ENCODE measurements at places on chromosomes 3 and 15. TPM values are rescaled to one million over a fixed set of nuclear protein-coding genes. Genes with fewer than 3 reads are reported as not detected.
A peak's percentile ranks its signal among the peaks of the same experiment; 100 is the strongest.

- DNase-seq, result no peak
These were observed 589.8 kb upstream of the DPPA4 start for GRCh38 chr3:109927161-109927560.

DNA sequence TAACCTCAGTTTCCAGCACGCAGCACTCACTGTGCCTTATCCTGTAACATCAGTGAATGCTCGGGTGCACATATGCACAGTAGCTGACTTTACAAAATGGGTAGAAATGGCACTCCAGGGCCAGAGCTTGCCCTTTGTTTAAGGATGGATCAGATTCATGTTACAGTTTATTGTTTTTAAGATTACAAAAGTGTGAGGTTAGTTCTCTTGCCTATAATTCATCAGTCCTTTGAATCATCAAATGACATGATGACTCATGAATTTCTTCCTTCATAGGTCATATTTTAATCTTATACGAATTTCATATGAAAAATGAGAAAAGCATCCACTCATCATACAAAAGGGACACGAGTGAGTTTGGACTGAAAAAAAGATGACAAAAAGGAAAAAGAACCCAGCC is 545.3 kb downstream of the GBE1 start:
- DNase-seq, result no peak

DNA sequence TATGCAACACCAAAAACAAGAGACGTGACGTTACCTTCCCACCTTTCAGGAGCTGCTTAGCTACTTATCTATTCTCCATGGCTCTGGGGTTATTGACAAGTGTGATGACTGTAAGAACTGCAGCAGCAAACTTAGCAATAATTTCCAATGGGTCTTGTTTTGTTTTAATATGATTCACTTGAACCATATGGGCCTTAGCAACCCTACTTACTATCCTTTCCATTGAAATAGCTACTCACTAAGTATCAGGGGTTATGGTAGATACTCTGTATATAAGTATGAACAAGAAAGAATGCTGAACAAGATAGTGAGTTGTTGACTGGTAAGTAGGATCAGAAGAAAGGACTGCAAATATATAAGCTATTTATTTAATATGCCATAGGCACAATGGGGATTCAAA is 69.3 kb upstream of the BBX start:
- DNase-seq, result no peak

DNA sequence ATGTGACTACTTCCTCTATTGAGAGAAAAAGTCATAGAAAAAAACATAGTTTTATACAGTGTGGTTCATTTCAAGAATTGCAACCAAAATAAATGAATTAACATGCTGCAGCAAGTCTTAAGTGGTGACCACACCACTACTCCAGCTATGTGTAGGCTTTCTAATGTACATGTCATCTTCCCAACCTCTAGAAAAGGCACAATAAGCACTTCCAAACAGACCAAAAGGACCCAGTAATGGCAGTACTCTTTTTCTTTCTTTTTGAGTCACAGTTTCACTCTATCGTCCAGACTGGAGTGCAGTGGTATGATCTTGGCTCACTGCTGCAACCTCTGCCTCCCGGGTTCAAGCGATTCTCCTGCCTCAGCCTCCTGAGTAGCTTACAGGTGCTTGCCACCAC is 219.3 kb upstream of the KBTBD8 start:
- no peak for DNase-seq

- no peak for DNase-seq
These were observed 25.9 kb downstream of the CEMIP start for GRCh38 chr15:80804970-80805495.

DNA sequence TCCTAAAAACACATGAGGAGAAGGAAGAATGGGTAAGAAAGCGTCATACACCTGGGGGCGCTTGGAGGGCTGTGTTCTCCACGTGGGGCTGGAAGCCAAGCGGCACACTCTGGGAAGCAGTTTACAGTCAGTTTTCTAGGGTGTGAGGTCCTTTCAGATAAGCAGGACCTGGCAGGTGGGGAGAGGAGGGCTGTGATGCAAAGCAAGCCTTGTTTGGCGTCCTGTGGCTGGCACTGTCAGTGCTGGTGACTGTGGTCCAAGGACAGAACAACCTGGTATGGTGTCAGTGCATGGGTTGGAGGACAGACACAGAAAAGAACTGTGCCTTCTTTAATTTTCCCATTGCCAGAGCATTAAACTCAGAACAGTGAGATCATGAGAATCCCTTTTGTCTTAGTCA is 260.7 kb upstream of the NR2E3 start:
- DNase-seq, result no peak

GRCh38 chr3:88509582-88509981 is 359.8 kb downstream of the C3orf38 start:
- DNase-seq, result no peak

DNA sequence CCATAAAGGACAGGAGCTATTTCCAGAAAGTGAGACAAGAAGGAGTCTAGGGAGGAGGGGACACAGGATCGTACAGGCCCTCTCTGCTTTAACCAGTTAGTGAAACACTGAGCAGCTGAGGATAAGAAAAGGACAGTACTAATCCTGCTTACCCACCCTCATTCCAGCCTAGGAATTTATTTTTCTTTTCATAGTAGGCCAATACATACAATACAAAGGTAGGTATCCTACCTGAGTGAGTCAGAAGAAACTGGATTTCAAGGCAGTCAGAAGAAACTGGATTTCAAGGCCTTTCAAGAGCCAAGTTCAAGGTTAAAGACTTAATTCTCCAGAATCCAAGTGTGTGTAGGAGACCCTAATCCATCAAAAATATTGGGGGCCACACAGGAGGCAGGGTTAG is 65.3 kb downstream of the EOMES start:
- DNase-seq, result no peak

DNA sequence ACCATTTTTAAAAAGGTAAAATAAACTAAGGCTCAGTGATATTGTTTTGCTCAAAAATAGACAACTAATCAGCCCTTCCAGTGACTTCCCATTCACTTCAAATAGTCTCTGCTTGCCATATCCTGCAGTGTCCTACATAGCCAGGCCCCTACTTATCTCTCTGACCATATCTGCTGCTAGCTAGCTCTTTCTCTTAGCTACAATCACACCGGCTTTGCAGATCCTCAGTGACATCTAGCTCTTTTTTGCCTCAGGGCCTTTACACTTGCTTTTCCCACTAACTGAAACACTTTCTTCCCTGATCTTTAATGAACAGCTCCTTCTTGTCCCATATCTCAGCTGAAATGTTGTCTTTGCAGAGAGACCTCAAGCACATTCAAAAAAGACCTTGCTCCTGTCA is 161.3 kb downstream of the IL5RA start:
- no peak for DNase-seq

- DNase-seq, result peak; percentile 36
These were observed 35.2 kb downstream of the HMCES start for GRCh38 chr3:129313665-129314385.

GRCh38 chr3:14377044-14377837 is 25.2 kb upstream of the SLC6A6 start:
- no peak for DNase-seq

DNA sequence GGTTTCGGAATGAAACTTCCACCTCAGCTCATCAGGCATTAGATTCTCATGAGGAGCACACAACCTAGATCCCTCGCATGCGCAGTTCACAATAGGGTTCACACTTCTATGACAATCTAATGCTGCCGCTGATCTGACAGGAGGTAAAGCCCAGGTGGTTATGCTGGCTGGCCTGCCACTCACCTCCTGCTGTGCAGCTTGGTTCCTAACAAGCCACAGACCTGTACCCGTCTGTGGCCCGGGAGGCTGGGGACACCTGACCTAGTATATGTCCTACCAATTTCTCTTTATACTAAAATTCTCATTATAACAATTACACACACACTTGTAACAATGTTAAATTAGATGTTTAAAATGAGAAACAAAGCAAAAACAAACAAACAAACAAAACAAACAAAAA is 172.2 kb downstream of the SLC9A9 start:
- DNase-seq, result no peak

GRCh38 chr15:80800067-80800466 is 20.9 kb downstream of the CEMIP start:
- no peak for DNase-seq

GRCh38 chr15:101724675-101725005 is 367 bp upstream of the TARS3 start:
- DNase-seq, result no peak

GRCh38 chr3:120170223-120170622 is 76.0 kb upstream of the GSK3B start:
- DNase-seq, result no peak

DNA sequence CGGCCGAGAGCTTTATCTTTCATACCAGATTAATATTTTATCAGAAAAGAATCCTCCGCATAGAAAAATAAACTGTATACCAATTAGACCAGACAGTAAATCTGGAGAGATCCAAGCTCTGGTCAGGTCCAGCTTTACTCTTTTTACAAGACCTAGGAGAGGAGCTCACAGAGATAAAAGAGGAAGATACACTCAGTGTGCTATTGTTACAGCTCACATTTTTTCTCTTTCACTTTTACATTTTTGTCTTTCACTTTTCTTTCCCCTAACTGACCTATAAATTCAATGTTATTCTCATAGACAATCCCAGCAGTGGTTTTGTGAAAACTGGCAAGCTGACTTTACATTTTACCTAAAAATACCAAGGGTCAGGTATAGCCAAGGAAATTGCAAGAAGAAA is 55.8 kb downstream of the GUCA1C start:
- no peak for DNase-seq

DNA sequence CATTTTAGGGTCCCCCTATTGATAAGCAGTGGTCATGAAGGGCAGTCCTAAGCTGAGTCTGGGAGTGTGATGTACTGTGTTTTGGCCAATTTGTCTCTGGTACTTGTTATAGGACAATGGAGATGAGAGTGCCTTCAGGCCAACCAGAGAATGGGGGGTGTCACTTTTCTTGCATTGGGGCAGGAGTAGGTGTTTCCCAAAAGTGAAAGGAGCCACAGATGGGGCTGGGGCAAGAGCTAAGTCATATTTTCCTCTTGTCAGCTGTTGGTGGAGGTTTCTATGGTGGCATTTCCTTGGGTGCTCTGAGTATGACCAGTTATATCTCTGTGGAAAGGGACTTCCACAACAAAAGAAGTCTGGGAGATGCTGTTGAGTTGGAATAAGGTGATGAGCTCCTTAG is 24.7 kb upstream of the BSN start:
- no peak for DNase-seq

DNA sequence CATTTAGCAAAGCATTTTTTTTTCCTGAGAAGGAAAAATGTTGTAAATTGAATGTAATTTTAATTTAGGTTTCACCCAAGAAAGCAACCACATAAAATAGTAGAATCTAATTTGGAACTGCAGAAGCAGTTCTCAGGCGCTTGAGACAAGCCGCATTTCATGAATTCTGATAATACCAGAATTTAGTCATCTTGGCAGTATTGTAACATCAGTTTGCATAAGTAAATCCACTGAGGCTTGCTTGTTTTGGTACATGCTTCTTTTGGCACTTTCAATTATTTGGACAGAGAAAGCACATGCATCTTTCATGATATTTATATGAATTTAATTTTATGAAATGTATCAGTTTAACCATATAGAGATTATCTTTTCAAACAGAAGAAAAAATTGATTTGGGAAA is 389.7 kb upstream of the ROBO1 start:
- DNase-seq, result no peak

DNA sequence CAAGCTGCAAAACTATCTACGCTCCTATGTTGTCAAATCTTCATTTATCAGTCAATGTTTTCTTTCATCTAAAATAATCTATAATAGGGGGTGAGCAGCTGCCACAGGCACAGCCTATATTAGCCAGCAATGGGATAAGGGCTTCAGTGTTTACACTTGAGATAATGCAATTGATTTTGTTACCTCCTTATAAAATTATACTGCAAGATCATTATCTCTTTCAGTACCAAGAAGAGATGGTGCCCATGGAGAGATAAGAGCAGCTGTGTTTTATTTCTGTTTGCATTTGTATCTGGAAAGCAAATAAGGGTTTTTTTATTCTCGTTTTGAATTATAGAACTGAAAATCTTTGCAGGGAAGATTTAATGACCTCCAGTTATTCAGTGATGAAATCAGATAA is 68.9 kb downstream of the PLD1 start:
- DNase-seq, result no peak

DNA sequence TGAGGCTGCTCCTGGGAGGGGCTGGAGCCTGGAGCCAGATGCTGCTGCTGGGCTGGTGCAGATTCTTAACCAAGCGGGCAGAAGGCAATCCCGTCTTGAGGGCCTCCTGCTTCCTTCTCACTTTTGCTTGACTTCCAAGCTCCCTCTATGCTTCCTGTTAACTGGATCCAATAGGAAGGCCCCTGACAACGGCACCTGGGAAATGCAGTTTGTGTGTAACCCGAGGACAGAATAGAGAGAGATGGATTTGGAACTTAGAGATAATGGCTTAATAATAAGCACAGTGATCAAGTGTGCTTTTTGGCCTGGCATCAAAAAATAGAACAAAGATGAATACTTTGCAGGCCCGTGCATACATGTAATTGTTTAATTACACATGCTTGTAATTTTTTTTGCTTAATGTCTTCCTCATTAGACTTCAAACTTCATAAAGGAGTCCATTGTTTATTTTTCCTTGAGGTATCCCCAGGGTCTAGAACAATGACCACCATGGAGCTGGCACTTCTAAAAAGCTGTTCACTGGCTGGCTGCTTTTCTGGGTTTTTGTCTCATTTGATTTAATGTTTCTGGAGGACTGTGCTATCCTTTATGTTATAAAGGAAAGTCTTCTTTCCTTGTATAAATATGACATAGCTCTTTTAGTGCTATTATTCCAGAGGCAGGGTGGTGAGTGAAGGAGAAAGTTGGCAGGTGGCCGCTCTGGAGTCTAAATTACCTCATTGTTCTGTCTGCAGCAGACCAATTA is 63.3 kb upstream of the MITF start:
- no peak for DNase-seq

GRCh38 chr15:60827492-60827891 is 348.6 kb upstream of the ICE2 start:
- no peak for DNase-seq

GRCh38 chr3:32495609-32496008 is 7.0 kb downstream of the CMTM6 start:
- no peak for DNase-seq

GRCh38 chr3:152522036-152522435 is 253.3 kb downstream of the MBNL1 start:
- DNase-seq, result no peak

GRCh38 chr3:173003471-173003870 is 137.6 kb downstream of the SPATA16 start:
- no peak for DNase-seq

- no peak for DNase-seq
These were observed 31.9 kb upstream of the SPTSSB start for GRCh38 chr3:161403251-161403650.

- no peak for DNase-seq
These were observed 127.2 kb upstream of the DPH6 start for GRCh38 chr15:35673093-35673684.

Gene RHOV
- total RNA-seq, result 0.76 TPM

Gene MUC13
- total RNA-seq, result 0.51 TPM

Gene WDR72
- total RNA-seq, result 0.59 TPM

Gene IL17RC
- total RNA-seq, result 63.7 TPM

Gene CHST14
- total RNA-seq, result 26.1 TPM

Gene GOLGA6B
- total RNA-seq, result not detected

Gene SOX14
- not detected for total RNA-seq

Gene VPS8
- total RNA-seq, result 136 TPM

Gene PPP1R14D
- not detected for total RNA-seq

Gene GUCA1C
- not detected for total RNA-seq

Gene CFAP20DC
- total RNA-seq, result under 0.01 TPM

All from uterus (tissue), 4 donors.